ENCODE measurements at places on chromosomes 6 and 20.
A peak's percentile ranks its signal among the peaks of the same experiment; 100 is the strongest.

DNA sequence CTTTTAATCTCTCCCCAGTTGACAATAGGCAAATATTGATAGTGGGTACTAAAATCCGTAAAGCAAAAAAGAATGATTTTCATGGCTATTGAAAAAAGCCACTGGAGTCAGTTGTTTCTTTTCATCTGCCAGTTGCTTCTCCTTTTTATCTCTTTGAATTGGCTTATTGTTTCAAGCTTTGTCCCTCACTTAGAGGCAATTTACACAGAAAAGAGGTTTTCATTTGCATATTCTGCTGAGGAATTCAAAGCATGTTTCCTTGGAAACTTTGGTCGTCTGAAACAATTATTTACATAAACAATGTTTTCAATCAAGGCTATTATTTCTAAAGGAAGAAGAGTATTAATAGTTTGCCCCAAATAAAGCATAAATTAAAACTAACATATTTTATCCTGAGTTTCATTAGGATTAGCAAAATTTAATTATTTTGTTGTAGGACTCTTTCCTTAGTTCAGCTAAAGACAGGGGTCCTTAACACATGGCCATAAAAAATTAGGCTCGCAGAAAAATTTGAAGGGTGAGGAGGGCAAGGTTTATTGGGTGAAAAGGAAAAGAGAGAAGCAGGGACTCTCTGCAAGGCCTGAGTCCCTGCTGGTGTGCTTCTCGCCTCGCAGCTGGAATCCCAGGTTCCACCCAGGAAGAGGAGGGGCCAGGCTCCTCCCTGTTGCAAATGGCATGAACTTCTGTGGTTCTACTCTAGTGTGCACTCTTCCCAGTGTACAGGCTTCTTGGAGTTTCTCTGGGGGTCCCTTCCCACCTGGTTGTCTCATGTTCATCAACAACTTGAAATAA, 138.8 kb upstream of the LAMA2 start:
- DNase-seq, result no peak

- DNase-seq, result no peak
Observed at GRCh38 chr20:57866250-57867106, 156.7 kb upstream of the PMEPA1 start.

GRCh38 chr20:49569411-49570115, 1.6 kb upstream of the PTGIS start:
- DNase-seq, result no peak

DNA sequence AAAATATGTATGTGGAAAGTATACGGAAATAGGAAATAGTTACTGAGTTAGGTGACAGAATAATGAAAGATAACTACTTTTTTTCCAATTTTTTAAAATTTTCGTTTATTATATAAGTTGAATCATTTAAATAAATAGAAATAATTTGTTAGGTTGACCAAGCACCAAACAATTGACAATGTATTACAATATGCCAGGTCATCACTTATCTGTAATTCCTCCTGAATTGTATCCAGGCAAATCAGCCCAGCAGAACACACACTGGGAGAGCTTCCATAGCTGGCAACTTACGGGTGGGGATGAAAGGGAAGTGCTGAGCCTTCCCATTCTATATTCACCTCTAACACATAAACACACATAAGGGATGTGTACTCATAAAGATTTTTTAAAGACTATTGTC, 40.7 kb downstream of the FAXC start:
- DNase-seq, result no peak

DNA sequence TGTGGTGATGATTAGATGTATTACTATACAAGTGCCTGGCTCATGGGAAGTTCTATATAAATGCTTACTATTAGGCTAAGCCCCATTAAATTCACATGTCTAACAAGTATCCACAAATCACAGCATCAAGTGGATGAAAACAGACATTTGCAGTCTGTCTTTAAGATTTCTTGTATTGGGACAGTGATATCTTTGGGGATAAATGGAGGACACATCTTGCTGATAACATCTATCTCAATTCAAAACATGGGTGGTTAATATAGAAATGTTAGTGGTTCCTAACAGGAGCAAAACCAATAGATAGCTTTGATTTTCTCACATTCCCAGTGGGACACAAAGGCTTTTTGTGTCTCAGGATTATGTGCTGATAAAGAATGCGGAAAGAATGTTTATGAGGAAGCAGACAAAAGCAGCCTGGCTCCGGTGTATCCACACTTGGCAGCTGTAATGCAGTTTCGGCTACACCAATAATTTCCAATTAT, 29.3 kb downstream of the PTPRK start:
- no peak for DNase-seq

DNA sequence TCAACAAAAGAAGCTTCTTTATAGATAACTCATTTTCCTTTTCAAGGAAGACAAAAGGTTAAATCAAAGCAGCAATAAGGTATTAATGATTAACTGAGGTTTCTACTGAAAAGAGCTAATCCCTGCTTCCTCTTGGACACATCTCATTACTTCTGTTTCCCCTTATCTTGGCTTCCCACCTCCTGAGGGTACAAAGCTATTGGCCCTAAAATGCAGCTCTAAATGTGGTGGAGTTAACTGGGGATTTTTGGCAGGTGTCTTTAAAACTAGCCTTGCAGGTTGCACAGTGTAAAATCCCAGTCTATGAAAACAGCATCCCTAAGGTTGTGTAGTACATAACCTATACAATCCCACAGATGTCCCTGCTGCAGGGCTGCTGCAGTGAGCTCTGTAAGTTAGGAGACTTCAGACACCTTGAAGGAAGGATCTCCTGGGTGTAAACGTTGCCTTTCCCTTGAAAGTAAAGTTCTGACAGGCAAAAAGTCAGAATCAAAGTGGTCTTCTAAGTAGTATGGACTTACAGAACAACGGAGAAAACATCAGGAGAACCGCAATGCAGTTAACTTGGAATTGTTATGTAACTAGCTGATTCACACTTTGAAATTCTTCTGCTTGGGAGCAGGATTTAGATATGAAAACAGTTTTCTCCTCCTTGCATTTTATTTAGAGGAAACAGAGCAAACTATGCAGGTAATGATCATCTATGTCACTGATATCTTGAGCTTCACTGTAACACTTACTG, 71.7 kb upstream of the TRAF3IP2 start:
- DNase-seq, result no peak

DNA sequence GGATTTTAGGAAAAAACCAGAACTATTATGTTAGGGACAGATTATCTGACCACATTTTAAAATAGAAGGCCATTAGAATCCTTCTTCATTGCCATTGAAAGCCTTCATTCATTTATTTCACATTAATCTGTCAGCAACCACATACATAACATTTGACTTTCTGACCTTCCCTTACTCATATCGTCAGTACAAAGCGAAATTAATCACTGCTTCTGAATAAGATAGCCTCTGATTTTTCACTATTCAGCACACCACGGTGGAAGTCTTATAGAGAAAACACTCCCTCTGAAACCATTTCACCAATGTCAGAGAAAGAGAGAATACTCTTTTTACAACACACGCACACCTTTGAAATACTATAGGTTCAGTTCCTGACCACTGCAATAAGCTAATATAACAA, 442.5 kb upstream of the ID4 start:
- no peak for DNase-seq

GRCh38 chr6:160756021-160756420, 54.0 kb downstream of the PLG start:
- DNase-seq, result no peak

DNA sequence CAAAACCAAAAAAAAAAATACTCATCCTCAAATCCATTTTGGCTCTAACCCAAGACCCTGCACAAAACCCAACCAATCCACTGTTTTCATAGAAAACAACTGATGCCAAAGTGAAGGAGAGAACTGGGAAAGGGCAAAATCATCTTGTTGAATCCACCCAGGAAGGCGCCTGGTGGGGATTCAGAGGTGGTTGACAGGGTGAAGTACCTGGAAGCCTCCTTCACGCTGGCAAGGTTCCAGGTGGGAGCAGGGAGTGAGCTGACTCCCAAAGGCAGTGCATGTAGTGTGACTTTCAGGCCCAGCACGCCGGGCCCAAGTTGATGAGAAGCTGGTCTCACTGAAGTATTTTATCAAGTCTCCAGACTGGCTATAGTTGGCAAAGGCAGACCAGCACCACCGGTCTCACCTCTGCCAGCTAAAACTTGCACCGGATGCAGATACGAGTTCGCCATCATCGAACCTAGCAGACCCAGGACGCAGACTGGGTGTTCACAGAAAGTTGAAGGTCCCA, 16.5 kb downstream of the PPP1R10 start:
- DNase-seq, result no peak

DNA sequence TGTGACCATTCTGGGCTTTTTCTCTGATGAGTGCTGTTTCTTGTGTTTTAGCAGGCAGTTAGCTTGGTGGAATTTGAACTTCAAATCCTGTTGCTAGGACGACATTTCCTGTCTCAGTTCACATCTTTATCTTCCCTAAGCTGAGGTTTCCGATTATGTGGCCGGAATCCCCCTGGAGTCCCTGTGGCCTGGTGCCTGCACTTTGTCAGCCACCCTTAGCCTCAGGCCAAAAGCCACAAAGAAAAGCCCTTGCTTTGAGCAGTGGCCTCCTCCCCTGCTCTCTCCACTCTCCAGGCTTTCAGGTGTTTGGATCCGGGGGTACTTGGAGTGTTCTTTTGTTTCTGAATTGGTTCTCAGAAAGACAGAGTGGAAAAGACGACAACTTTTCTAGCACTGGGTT, 59.9 kb upstream of the PMEPA1 start:
- DNase-seq, result no peak

DNA sequence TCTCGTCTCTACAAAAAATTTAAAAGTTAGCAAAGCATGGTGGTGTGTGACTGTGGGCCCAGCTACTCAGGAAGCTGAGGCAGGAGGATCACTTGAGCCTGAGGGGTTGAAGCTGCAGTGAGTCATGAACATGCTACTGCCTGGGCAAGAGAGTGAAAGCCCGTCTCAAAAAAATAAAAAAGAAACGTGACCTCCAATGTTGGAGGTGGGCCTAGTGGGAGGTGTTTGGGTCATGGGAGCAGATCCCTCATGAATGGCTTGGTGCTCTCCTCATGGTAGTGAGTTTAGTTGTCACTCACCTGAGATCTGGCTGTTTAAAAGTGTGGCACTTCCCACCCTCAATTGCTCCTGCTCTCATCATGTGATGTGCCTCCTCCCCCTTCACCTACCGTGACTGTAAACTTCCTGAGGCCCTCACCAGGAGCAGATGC, 24.3 kb downstream of the RBL1 start:
- DNase-seq, result peak; percentile 4

- no peak for DNase-seq
Observed at GRCh38 chr6:163036160-163036645, 308.4 kb downstream of the PACRG start.

- peak; percentile 31 for DNase-seq
Observed at GRCh38 chr6:63635588-63636517, at the start of gene PHF3. PHF3 (plus strand) TSS chr6:63635802; CDS start chr6:63646552, 10,750 bp downstream.

DNA sequence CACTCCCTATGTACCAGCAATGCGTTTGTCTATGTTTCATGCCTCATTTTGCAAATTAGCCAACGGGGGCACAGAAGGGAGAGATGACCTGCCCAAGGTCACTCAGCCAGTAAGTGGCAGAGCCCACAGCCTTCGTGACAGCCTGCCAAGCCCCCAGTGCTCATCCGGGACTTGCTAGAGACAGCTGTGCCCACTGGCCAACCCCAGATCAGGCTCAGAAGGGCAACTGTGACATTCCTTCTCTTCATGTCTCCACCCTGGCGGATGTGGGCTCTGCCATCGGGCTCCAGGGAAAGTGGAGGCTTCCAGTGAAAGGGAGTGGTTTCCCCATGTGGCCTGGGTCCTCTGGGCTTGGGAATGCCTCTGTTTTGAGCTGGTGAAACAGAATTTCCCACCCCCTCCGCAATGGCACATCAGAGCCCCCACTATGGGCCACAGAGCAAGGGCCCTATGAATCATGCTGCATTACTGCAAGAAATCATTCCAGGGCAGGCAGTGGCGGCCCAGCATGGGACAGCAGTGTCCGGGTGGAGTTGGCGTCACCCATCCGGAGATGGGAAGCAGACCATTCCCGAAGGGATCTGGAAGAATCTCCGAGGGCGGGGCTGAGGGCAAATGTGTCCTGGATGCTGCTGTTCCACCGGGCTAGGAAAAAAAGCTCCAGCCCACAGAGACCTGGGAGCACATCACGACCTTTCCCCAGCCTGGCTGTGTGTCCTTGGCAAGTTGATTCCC, 9.1 kb downstream of the RSPO4 start:
- DNase-seq, result no peak

GRCh38 chr6:167134448-167135328, 11.8 kb downstream of the CCR6 start:
- DNase-seq, result no peak

DNA sequence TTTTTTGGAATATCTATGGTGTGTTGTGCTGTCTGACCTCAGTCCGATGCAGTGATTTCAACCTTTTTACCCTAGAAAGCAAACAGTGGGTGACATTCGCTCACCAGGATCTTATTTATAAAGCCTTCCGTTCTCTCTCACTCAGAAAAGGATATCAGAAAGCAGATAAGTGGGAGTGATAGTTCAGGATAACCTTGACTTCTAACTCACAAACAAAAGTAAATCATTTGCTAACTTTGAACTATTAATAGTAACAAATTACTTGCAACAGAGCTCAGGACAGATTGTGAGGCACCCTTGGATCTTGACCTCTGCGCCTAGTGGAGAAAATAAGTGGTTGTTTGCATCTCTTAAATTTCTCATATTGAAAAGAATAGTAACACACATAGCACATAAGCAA, 637.1 kb upstream of the CITED2 start:
- no peak for DNase-seq

- no peak for DNase-seq
Observed at GRCh38 chr20:2602046-2602735, 50.2 kb upstream of the NOP56 start.

DNA sequence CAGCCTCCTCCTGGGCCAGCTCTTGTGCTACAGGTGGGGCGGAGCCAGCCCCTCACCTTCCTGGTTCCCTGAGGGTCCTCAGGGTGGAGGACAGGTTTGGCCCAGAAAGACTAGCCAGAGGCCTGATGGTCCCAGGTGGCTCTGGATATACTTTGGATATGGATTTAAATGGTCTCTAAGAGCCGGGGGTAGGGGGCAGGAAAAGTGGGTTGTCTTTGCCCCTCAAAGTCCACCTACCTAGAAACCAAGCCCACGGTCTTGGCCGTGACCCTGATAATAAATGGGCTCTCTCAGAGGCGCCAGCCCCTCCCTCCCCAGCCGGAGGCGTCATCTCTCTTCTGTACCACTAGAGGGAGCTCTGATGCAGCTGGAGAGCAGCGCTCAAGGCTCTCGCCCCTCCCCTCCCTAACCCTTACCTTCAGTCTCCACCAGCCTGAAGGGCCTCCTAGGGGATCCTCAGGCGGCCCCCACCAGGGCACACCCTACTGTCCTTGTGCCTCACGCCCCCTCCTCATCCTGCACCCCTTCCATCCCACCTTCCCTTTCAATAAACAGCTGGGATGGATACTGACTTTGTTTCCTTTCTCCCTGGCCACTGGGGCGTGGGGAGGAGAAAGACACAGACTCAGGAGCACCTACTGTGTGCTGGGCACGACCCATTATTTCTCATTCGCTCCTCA, 7.5 kb downstream of the NRSN2 start:
- no peak for DNase-seq

- no peak for DNase-seq
Observed at GRCh38 chr20:53910351-53911002, 159.9 kb downstream of the BCAS1 start.

GRCh38 chr20:38346741-38347140, 459 bp downstream of the LBP start:
- no peak for DNase-seq
